ENCODE measurements at places on chromosomes 7 and 10.

DNA sequence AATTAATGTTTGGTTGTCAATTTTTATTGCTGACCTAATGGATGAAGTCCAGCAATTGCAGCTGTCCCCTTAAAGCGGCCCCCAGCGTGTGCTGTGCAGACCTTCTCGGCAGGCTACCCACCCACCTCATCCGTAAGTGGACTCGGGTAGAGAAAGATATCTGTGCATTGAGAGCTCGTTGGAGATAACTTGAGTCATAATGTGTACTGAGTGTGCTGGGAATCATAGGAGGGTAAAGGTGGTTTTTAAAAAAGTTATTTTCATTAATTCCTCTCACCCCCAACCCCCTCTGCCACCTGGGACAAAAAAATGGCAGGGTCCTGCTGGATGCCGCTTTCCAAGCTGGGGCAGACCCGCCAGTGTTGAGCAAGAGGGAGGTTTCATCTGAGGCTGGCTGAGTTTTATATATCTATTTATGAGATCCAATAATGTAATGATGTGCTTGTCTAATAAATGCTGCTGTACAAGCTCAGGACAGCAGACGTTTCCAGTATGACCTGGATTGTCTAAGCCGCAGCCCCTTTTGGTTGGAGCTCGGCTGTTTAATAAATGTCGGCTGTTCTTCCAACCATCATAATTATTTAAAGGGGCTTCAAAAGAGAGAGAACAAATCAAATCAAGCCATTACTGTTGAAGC lies 119.1 kb downstream of the NKX6-2 start:
- no peak for DNase-seq

DNA sequence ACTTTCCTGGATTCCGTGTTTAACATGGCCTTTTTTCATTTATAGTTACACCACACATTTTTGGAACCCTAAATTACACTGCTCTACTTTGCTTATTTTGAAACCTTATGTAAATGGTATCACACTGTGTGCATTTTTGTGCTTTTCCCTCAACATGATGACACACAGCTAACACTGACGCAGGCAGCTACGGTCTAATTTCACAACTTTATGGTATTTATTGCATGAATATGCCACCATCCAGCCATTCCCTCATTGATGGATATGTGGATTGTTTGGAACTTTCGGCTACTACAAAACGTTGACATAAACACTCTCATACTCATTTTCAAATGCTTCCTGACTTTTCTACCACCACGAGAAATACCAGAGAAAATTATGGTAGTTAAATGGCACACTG lies 6.9 kb downstream of the PAPOLB start:
- no peak for DNase-seq

DNA sequence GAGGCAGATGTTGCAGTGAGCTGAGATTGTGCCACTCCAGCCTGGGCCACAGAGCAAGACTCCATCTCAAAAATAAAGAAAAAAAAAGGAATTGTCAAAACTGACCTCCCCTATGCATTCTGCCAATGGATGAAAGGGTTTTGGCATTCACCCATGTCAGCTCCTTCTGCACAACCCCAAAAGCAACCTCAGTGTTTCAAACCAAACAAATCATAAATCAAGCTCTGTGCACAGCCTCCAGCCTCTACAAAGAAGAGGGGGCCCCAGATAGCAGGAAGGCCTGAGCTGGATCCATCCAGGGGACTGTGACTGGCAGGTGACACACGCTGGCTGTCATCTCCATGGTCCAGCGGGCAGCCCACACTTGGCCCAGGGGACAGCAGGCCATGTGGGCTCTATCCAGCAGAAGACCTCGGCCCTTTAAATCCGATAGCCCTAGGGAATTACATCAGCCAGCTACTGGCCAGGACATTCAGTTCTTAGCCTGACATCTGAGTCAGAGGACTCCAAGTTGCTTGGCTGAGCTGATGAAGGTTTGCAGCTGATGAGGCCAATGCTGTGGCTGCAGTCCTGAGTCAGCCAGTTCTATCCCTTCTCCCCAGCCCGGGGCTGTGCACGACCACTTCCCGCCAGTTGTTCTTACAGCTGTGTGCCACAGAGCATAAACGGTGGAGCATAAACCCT lies 52.0 kb upstream of the FIGNL1 start:
- DNase-seq, result no peak

- no peak for DNase-seq
Observed at GRCh38 chr7:47444376-47445098, 137.4 kb downstream of the TNS3 start.

DNA sequence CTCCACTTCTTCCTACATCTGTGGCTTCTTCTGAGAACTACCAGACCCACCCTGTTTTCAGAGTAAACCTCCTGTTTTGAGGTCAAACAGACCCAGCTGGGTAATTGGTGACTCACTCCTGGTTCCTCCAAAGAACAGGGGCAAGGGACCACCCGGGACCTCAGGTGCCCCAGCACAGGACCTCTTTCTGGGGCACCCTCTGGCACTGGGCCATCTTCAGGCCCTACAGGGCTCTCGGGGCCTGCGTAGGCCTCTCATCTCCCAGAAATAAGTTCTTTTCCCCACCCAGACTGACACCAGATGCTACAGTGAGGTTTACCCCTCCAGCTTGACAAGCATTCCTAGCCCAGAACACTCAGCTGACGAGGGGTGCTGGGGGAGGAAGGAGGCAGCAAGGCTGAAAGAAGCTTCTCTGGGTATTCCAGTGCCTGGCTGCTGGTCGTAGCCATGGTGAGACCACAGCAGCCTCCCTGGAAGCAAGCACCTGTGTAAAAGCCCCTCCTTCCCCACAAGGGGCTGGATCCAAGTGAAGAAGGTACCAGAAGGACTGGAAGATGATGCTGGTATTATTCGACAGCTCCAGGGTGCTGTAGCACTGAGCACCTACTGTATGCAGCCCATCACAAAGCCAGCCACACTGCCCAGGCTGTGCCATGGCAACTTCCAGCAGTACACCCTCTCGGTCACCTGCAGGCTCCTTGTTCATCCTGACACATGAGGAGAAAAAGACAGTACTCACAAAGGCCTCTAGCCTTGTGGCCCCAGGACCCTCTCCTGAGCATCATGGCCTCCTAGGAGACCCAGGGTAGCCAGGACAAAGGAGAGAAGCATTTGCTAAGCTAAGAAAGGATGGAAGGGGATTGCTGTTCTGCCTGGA lies 47.4 kb downstream of the ALOX5 start:
- no peak for DNase-seq

DNA sequence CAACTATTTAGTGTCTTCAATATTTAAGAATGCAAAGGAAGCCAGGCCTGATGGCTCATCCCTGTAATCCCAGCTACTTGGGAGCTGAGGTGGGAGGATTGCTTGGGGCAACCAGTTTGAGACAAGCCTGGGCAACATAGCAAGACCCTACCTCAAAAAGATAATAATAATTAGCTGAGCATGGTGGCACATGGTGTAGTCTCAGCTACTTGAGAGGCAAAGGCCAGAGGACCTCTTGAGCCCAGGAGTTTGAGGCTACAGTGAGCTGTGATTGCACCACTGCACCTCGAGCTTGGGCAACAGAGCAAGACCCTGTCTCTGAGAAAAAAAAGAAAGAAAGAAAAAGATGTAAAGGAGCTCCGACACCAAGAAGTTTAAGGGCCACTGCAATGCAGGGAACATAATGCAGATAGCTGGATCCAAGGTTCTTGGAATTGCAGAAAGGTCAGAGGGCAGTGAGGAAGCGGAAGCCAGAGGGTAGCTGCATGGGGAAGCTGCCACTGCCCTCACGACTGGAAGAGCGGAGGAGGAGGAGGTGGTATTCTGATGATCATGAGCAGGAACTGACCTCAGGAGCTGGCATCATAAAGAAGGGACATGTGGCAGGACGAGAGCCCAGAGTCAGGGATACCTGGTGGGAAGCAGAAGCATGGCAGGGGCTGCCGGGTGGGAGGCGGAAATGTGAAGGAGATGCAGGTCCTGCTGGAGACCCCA lies 60.2 kb upstream of the PODXL start:
- DNase-seq, result no peak

DNA sequence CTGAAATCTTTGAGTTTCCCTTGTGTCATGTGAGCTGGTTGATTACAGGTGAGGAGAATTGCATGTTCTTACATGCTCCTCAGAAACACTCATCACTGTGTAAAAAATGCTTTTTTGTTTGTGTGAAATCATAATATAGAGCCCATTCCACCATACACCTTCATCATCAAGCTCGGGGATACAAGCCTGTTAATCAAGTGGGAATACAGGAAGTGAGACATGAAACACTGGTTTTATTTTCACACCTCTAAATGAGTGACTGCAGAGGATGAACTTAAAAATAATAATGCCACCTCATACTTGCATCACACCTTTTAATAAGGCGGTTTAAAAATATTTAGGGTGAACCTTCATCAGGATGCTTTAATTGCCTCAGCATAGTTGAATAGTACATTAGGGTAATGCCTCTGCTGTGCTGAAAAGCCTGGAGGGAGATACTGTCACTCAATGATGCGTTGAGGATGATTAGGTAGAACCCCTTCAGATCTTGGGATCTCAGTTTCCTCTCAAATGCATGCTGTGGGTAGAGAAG lies 164.6 kb downstream of the AUTS2 start:
- DNase-seq, result no peak

DNA sequence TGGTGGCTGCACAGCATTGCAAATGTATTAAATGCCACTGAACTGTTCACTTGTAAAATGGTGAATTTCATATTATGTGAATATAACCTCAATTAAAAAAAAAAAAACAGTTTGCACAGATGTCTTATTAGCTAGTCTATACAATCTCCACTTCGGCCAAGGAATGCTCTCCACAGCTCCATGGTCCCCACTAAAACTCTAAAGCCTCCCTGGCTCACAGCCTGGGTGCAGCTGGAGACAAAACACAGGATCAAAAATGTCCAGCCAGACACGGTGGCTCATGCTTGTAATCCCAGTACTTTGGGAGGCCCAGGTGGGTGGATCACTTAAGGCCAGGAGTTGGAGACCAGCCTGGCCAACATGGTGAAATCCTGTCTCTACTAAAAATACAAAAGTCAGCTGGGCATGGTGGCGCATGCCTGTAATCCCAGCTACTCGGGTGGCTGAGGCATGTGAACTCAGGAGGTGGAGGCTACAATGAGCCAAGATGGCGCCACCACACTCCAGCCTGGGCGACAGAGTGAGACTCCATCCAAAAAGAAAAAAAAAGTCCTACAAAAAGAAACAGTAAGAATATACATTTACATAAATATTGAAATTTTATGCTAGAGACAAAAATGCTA lies 66.0 kb downstream of the SRPK2 start:
- no peak for DNase-seq

DNA sequence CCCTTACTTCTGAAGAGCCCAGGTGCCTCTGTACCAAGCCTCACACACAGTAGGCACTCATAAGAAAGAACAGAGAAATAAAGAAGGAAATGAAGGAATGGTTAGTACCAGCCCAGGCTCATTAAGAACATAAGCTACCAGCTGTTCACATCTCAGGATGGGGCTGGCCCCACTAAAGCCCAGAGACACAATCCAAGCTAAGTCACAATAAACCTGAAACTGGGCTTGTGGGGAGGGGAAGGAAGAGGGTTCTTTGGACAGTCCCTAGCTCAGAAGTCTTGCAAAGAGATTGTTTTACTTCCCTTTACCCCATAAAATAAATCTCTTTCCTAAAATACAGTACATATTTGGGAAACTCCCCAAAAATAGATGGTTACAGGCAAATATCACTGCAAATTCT lies 24.3 kb downstream of the FBXW4 start:
- DNase-seq, result no peak

DNA sequence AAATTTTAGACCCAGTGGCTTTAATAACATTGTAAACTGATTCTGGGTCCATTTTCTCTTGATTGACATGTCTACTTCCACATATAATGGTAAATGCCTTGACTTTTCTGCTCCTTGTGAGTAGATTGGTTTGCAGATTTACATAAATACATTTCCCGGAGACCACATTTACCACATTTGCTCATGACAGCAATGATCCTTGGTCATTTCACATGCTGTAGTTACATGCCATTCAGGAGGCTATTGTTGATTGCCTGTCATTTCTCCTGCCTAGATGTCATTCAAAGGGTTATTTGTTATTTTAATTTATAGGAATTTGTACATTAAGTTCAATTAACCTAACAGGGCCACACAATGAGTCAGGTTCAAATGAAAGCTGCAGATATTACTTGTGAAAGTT lies 280.5 kb downstream of the CNTNAP2 start:
- no peak for DNase-seq

- no peak for DNase-seq
Observed at GRCh38 chr7:22574754-22575520, 74.9 kb upstream of the STEAP1B start.

- DNase-seq, result no peak
Observed at GRCh38 chr10:73756183-73756582, 12.0 kb downstream of the SEC24C start.

GRCh38 chr10:130751106-130751840 lies 560.2 kb downstream of the TCERG1L start:
- DNase-seq, result no peak

- DNase-seq, result no peak
Observed at GRCh38 chr7:77831953-77832352, 33.4 kb downstream of the PHTF2 start.

DNA sequence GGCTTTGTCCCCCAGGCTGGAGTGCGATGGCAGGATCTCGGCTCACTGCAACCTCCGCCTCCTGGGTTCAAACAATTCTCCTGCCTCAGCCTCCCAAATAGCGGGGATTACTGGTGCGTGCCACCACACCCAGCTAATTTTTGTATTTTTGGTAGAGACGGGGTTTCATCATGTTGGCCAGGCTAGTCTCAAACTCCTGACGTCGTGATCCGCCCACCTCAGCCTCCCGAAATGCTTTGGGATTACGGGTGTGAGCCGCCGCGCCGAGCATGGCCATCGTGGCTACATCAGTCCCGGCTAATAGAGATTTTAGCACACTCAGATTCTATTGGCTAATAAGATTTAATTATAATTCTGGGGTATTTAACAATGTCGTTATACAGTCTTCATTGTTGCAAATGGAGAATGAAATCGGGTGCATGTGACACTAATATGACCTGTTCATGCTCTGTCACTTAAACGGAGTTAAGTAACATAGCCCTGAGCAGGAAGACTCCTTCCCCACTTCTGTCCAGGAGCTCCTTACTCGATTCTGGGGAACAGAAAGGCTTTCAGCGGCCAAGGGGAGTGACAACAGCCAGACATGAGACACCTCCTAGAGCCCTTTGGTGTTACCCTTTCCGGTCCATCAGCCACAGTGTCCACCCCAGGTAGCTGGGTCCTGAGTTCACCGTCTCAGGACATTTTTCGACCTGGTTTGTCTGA lies 40.9 kb upstream of the FAM20C start:
- no peak for DNase-seq

DNA sequence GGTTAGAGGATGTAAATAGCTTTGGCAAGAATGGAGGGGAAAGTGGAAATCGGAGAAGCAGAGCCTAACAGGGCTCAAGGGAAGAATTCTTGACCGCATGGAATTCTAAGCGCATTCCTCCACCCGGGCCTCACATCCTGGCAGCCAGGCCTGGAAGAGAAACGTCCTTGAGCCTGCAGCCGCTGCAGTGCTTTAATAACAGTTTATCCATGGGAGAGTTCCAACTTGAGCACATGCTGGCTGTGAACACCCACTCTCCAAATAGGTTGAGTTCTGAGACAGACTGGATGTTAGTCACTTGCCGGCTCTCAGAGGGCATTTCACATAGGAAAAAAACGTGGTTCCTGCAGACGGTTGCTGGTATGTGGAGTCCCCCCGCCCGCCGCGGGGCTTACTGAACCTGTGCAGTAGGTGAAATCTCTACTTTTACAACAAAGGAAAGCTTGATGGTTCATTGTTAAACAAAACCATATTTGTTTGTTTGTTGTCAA lies 61.4 kb upstream of the STEAP1B start:
- no peak for DNase-seq

- no peak for DNase-seq
Observed at GRCh38 chr7:92595281-92595680, 5.1 kb upstream of the FAM133B start.

GRCh38 chr10:9291081-9291480 lies 1236.6 kb downstream of the GATA3 start:
- DNase-seq, result no peak

- no peak for DNase-seq
Observed at GRCh38 chr7:37683246-37684120, at the start of gene GPR141. TSS of gene GPR141 (plus strand) at chr7:37683766. CDS start at chr7:37740394, 56,628 bp downstream.

Measured in DMS79 (cell line).